ENCODE measurements at places on chromosomes 4 and X.

- no peak for DNase-seq
These were observed 7.4 kb upstream of the FGF13 start for GRCh38 chrX:138718941-138719340.

- DNase-seq = no peak
These were observed 21.0 kb upstream of the BMP15 start for GRCh38 chrX:50889582-50889981.

DNA sequence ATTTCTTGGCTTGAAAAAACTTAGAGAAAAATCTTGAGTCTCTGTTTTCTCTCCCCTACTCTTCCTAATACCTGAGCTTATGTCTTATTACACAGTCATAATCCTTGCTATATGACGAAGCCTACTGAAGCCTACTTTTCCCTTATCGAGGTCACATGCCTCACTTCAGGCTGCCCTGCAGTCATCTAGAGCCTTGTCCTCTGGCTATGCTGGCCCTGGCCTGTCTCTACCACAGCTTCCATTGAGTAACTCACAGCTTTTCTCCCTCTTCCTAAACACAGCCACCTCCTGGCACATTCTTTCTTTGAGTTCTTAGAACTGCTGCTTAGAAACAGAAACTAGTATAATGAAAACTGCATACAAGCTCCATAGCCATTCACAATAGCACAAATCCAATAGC is 1698.3 kb downstream of the STIM2 start:
- DNase-seq = no peak

GRCh38 chr4:109412776-109413175 is 20.8 kb upstream of the SEC24B start:
- no peak for DNase-seq

- no peak for DNase-seq
These were observed 238.8 kb downstream of the MGST2 start for GRCh38 chr4:139904406-139904805.

- no peak for DNase-seq
These were observed 66.8 kb upstream of the ANK2 start for GRCh38 chr4:112982680-112983079.

Data from NCI-H1417 (cell line).